ENCODE measurements at places on chromosomes 5 and 9. TPM values are rescaled to one million over a fixed set of nuclear protein-coding genes. Genes with fewer than 3 reads are reported as not detected.

IGIP gene
- 2.3 TPM for polyA plus RNA-seq

MED22 gene
- polyA plus RNA-seq = 12.0 TPM

CENPK gene
- 8.6 TPM for polyA plus RNA-seq

IL5 gene
- not detected for polyA plus RNA-seq

CHSY3 gene
- polyA plus RNA-seq = 0.14 TPM

MYORG gene
- 2.5 TPM for polyA plus RNA-seq

GALNT10 gene
- 1.9 TPM for polyA plus RNA-seq

SPATA9 gene
- 0.06 TPM for polyA plus RNA-seq

KCNN2 gene
- 0.21 TPM for polyA plus RNA-seq

WNT8A gene
- not detected for polyA plus RNA-seq

PDGFRB gene
- 9.6 TPM for polyA plus RNA-seq

LCN12 gene
- polyA plus RNA-seq = 0.24 TPM

HTR1A gene
- polyA plus RNA-seq = not detected

ALAD gene
- 38.4 TPM for polyA plus RNA-seq

CNTNAP3B gene
- 7.3 TPM for polyA plus RNA-seq

DMRTA1 gene
- polyA plus RNA-seq = 1.5 TPM

LRRTM2 gene
- 0.02 TPM for polyA plus RNA-seq

DMRT3 gene
- polyA plus RNA-seq = 0.22 TPM

C9 gene
- polyA plus RNA-seq = not detected

SPTLC1 gene
- 53.9 TPM for polyA plus RNA-seq

GRXCR2 gene
- 0.04 TPM for polyA plus RNA-seq

SHOC1 gene
- 0.18 TPM for polyA plus RNA-seq

FOXD4L6 gene
- polyA plus RNA-seq = 0.04 TPM

SLC44A1 gene
- 8.2 TPM for polyA plus RNA-seq

PCDHA12 gene
- polyA plus RNA-seq = 0.04 TPM

All from esophagus (tissue), 2 donors.